ENCODE measurements at places on chromosomes 11 and 22.

DNA sequence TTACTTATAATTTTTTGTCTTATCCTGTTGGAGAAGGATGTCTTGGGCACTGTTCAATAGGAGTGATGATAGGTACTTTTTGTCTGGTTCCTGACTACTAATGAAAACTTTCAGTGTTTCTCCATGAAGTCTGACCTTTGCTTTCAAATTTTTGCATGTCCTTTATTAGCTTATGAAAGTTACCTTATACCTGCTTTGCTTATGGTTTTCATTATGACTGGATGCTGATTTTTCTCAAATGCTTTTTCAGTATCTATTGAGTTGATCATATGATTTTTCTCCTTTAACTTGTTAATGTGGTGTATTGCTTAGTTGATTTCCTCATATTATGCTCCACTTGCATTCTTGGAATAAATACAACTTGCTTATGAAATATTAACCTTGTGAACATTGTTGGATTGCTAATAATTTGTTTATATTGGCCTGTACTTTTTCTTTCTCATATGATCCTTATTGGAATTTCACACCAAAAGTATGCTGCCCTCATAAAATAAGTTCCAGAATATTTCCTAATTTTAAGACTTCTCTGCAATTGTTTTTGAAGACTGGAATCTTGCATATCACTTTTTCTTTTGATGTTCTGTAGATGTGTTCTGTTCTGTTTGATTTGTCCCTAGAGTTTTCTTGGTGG is 85.0 kb upstream of the SC5D start:
- no peak for DNase-seq

- DNase-seq, result no peak
Measured at GRCh38 chr11:113574586-113574985, 99.4 kb upstream of the DRD2 start.

- DNase-seq, result no peak
Measured at GRCh38 chr22:39269095-39269790, 24.5 kb upstream of the PDGFB start.

- no peak for DNase-seq
Measured at GRCh38 chr22:20276468-20276867, 8.3 kb upstream of the RTN4R start.

GRCh38 chr11:35856756-35857155 is 87.1 kb upstream of the LDLRAD3 start:
- DNase-seq, result no peak

DNA sequence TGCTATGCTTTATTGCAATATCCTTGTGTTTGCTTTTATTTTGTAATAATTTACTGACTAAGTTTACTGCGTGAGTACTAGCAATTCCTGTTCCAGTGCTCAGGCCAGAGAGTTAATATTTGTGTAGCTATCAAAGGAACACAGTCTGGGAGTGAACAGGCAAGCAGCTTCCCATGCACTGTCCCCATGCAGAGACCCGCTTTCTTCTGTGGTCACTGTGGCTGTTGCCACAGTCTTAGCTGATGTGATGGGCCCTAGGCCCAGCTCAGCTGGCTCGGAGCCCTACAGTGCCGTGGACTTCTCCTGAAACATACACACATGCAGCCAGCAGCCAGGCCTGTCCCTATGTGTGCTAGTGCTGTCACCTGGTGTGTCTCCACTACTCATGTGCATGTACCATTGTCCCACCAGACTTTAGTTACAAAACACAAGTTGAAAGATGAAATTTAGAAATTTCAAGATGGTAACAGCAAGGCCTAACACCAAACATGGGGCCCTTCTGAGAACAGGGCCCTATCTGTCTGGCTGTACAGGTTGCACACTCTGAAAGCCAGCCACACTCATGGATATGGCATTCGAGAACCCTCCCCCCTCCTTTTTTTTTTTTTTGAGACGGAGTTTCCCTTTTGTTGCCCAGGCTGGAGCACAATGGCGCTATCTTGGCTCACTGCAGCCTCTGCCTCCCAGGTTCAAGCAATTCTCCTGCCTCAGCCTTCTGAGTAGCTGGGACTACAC is 12.3 kb upstream of the SCUBE2 start:
- no peak for DNase-seq

GRCh38 chr11:19770277-19770676 is 57.6 kb downstream of the NAV2 start:
- no peak for DNase-seq

DNA sequence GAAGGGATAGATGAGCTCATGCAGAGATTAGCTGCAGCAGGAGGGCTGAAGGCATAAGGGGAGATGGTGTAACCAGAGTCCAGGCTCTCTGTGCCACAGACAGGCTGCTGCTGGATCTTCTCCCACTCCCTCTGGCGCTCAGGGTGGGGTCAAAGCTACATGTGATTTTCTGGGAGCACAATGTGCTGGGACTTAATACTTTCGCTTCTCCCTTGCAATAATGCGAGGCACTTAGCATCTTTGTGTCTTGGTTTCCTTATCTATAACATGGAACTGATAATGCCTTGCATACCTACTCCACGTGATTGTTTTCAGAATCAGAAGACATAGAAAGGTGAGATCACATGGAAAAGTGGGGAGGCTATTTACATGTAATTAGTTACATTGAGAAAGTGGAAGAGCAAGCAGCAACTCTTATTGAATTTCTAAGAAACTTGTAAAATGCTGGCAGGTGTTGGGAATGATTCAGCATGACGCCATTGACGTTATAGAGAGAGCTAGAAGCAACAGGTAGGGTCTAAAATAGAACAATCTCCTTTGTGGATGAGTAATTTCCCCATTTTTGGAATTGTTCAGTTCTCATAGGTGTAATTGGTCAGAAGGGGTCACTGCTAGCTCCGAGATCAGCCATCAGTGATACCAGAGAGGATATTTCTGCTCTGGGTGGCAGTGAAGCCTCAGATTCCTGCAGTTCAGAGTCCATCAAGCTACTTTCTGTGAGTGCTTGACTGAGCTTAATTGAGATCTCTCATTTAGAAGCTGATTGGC is 8.2 kb upstream of the OR9I1 start:
- no peak for DNase-seq

- no peak for DNase-seq
Measured at GRCh38 chr11:130629039-130629438, 180.6 kb downstream of the ADAMTS15 start.
